ENCODE measurements at places on chromosomes 3 and 15. TPM values are rescaled to one million over a fixed set of nuclear protein-coding genes. Genes with fewer than 3 reads are reported as not detected.

SMCO1 gene
- not detected for total RNA-seq

PCYT1A gene
- 19.2 TPM for total RNA-seq

TMCO5A gene
- 0.14 TPM for total RNA-seq

TGM5 gene
- 0.09 TPM for total RNA-seq

MESP2 gene
- total RNA-seq, result 0.18 TPM

SERPINI2 gene
- total RNA-seq, result not detected

PPP1R14D gene
- not detected for total RNA-seq

Measured in motor neuron (in vitro differentiated cells).